ENCODE measurements at places on chromosomes 5 and 9.

DNA sequence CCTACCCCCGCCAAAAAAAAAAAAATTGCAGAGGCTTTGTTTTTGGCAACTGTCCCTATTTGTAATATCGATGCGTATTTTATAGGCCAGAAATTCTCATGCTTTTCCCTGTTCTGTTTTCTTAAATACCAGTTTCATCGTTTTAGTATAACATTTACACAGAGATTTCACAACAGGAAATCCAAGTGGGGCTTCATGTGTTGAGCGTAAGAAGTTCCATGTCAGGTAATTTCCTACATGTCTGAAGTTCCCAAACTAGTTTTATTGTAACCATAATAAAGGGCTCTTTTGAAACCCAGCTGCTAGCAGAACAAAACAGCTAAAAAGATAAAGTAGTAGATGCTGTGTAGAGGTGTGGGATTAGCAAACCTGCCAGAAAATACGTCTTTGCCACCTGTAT, 4.2 kb downstream of the SMC5 start:
- DNase-seq: no peak

DNA sequence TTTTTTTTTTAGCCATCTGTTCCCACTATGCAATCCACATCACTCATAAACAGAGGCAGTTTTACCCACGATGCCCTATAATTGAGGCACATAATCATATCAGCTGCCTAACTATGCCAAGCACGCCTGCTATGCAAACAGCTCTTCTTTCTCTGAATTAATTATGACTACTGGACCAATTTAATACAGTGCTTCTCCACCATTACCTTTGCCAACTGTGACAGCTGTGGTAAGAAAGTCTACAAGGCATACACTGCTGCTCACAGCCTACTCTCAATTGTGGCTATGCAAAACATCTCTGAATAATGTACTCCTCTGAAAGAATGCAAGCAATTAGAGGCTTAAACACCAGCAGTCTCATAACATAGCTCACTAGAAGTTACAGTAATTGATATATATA, 97.1 kb downstream of the DTWD2 start:
- DNase-seq: no peak

GRCh38 chr5:13692172-13692571, 252.3 kb downstream of the DNAH5 start:
- no peak for DNase-seq

DNA sequence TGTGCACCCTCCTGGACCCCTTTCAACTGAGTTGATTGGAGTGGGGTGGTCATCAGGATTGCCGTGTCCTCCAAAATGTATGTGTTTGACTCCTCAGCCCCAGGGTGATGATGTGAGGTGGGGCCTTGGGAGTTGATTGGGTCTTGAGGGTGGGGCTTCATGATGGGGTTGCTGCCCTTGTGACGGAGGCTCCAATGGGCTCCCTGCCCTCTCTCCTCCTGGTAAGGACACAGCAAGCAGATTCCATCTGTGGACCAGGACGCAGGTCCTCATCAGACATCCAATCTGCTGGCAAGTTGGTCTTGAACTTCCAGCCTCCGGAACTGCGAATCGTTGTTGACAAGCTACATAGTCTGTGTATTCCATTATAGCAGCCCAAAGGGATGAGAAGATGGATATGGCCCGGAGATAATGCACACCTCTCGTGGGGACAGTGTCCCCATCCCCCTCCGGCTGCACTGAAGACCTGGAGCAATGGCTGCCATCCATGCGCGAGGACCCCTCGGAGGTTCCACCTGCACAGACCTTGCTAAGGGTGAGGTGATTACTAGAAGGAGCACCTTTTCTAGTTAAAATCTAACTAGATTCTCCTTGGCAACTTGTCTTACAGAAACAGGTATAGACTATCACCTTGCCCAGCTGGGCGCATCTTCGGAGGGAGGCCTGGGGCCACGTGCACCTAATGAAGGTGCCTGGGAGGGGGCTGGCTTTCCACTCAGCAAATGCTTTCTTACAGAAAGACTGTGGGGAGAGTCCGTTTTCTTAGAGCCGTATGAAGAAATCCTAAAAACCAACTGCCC, 75.7 kb upstream of the IRX4 start:
- DNase-seq: no peak

DNA sequence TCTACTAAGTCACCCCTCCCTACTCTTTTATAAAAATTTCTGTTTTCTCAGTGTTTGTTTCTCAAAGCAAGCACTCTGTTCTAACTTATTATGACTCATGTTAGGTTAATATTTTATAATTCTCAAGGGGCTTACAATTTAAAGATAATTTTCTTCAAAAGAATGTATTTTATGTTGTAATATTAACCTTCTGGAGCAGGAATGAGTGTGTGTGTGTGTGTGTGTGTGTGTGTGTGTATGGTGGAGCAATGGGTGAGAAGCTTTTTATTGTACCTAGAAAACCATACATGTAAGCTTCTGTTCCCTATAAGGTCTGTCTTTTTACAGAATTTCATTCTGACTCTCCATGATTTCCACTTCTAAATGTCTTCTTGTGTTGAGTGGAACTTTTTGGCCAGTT, 63.0 kb downstream of the PBX3 start:
- no peak for DNase-seq

GRCh38 chr9:94767331-94768072, 41.0 kb downstream of the AOPEP start:
- no peak for DNase-seq

GRCh38 chr5:96673127-96673526, 11.0 kb downstream of the CAST start:
- no peak for DNase-seq

GRCh38 chr5:30600892-30601291, 592.6 kb upstream of the CDH6 start:
- no peak for DNase-seq

- DNase-seq: no peak
Measured at GRCh38 chr9:8287970-8288369, 488.4 kb upstream of the DMAC1 start.

DNA sequence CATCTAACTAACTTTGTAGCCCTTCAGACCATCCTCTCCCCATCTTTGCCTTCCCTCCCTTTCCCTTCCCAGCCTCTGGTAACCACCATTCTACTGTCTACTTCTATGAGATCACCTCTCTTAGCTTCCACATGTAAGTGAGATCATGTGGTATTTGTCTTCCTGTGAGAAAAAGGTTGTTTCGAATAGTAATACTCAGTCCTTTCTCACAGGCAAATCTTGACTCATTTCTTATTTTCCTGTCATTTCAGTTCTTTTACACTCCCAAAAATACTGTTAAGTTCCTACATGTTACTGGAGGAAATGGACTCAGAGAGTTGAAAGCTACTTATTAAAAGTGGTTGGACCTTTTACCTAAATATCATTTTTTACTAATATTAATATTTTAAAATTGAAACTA, 82.1 kb downstream of the SLF1 start:
- DNase-seq: no peak

DNA sequence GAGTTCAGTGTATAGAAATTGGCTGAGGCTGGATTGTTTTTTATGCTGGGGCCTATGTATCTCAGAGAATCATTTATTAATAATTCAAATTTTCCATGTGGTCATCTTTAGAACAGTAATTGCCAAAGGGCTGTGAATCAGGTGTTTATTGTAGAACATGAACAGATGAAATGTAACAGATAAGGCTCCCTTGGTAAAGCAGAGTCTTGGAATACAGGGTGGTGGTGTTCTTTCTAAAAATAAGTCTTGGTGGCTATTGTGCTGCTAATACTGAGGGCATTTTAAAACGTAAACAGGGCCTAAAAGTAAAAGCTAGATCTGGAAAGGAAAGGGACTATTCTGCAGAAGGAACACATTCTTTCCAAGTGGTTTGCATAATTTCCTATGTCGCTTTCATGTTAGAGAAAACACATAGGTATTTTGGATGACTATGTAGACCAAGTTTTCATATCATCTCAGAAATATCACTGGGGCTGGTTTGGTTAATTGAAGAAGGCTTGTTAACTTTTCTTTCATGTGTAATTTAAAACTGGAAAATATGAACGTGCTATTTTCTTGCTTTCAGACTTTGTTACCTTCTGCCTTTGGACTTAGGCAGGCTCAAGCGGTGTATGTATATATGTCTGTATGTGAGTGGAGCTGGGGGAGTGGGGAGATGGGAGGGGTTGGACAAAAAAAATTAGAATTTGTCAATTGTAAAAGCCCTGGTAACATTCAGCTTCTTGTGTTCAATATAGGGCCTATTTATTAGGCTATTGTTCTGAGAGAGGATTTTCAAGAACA, 119.9 kb upstream of the ANKRD55 start:
- no peak for DNase-seq

- peak; percentile 73 for DNase-seq
Measured at GRCh38 chr5:76402886-76403765, at the start of gene IQGAP2. Gene IQGAP2, plus strand, starts transcription at chr5:76403285. Its CDS starts 261 bp downstream, at chr5:76403546.

DNA sequence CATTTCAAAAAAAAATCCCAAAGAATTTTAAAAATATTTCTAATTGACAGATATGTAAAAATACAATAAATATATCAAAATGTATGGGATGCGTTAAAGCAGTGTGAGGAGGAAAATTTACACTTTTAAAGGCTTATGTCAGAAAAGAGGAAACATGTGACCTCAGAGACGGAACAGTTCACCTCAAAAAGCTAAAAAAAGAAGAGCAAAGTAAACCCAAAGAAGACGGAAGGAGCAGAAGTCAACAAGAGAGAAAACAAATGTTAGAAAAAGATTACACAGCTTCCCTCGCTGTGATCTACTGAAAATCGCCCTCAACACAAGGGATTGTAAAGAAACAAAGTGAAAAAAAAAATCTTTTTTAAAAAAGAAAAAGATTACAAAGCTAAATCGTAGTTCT, 186.9 kb downstream of the AUH start:
- no peak for DNase-seq

GRCh38 chr5:130350131-130350530, 445.9 kb downstream of the CHSY3 start:
- no peak for DNase-seq

DNA sequence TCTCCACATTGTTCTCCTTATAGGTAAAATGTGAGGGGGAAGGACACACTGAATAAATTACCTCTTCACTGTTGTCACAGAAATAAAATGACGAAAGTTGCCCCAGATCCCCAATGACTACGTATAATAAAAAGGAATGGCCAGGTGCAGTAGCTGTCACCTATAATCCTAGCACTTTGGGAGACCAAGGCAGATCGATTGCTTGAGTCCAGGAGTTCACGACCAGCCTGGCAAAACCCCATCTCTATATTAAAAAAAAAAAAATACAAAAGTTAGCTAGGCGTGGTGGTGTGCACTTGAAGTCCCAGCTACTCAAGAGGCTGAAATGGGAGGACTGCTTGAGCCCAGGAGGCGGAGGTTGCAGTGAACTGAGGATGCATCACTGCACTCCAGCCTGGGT, 82.2 kb upstream of the APC start:
- DNase-seq: no peak

DNA sequence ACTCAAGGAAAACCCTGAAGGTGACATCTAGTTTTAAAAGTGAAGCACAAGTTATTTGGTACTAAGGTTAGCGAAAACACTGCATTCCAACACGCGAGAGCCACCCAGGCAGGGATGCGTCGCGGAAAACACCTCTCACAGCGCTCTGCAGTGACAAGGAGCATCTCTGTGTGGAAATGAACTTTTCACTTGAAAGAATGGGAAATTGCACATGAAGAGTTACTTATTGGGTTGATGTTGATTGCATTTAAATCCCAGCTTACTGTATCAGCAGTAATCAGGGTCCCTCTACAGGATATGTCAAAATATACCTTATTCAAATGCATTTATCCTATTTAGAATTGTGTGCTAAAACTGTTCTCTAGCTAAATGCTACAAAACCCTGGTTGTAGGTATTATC, 144.4 kb downstream of the BNC2 start:
- DNase-seq: no peak

- DNase-seq: no peak
Measured at GRCh38 chr5:149820536-149821510, 90.7 kb downstream of the PPARGC1B start.

DNA sequence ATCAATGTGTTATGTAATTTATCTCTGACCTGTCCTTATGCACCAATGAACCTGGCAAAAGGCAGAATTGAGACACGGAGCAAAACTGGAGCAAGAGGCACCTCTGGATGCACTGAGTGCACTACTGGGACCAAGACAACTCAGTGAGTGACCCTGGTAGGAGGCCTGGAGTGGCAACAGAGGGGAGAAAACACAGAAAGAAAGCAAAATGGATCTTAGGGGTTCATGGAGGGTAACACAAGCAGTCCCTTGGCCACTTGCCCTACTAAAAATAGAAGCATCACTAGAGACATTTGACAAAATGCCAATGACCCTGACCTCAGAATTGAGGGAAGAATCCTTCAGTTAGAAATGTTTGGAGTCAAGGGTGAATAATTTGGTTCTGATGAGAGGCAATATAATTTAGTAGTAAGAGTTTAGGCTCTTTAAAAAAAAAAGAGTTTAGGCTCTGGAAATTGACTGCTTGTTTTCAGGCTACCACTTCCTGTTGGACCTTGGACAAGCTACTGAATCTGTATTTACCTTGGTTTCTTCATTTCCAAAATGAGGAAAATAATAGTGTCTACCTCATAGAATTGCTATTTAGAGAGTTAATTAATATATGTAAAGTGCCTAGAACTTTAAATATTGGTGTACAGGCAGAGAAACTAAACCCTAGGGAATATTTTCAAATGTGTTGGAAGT, 234.9 kb upstream of the TARS1 start:
- DNase-seq: no peak

GRCh38 chr9:69798744-69799143, 21.9 kb upstream of the CFAP95 start:
- DNase-seq: no peak

- DNase-seq: no peak
Measured at GRCh38 chr9:122116040-122116439, 22.9 kb upstream of the TTLL11 start.

DNA sequence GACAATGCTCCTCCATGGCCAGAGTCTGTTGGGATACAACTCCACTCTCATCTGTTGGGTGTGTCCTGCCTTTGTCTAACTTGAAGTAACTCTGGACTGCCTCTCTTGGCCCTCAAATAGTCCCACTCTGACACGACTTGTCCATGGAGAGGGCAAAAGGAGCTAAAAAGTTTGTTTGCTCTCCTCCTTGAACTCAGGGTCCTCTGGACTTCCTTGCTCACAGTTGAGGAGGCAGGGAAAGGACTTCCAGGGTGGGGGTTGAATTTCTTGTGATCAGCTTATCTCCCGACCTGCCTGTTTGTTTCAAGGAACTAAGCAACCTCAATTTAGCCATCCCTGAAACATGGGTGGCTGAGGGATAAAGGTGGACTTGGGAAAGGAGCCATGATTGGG, 11.7 kb downstream of the DNAJB5 start:
- no peak for DNase-seq

GRCh38 chr5:53820802-53821171, 260.3 kb downstream of the NDUFS4 start:
- DNase-seq: no peak

- DNase-seq: no peak
Measured at GRCh38 chr5:123937230-123937629, 425.3 kb downstream of the CSNK1G3 start.

- DNase-seq: no peak
Measured at GRCh38 chr9:134959971-134960310, 42.2 kb upstream of the FCN1 start.

DNA sequence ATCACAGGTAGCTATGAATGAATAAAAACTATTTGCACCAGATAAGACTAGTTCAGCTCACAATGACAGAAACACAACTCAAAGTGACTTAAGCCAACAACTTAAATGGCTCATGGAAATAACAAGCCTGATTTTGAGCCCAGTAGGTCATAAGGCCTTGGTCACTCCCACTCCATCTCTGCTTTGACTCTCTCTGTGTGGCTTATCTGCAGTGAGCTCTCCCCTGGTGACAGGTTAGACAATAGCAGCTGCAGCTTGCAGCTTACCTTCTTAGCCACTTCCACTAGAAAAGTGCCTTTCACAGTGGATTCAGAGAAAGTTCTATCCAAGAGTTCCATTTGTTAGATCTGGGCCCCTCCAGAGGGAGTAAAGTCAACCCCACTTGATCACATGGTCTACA, 315.7 kb downstream of the RAB3C start:
- DNase-seq: no peak
